ENCODE measurements at places on chromosomes 1 and 21.

DNA sequence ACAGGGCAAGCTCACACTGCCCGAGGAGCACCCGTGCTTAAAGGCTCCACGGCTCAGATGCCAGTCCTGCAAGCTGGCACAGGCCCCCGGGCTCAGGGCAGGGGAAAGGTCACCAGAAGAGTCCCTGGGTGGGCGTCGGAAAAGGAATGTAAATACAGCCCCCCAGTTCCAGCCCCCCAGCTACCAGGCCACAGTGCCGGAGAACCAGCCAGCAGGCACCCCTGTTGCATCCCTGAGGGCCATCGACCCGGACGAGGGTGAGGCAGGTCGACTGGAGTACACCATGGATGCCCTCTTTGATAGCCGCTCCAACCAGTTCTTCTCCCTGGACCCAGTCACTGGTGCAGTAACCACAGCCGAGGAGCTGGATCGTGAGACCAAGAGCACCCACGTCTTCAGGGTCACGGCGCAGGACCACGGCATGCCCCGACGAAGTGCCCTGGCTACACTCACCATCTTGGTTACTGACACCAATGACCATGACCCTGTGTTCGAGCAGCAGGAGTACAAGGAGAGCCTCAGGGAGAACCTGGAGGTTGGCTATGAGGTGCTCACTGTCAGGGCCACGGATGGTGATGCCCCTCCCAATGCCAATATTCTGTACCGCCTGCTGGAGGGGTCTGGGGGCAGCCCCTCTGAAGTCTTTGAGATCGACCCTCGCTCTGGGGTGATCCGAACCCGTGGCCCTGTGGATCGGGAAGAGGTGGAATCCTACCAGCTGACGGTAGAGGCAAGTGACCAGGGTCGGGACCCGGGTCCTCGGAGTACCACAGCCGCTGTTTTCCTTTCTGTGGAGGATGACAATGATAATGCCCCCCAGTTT, 1.3 kb downstream of the CELSR2 start:
- DNase-seq, result no peak

DNA sequence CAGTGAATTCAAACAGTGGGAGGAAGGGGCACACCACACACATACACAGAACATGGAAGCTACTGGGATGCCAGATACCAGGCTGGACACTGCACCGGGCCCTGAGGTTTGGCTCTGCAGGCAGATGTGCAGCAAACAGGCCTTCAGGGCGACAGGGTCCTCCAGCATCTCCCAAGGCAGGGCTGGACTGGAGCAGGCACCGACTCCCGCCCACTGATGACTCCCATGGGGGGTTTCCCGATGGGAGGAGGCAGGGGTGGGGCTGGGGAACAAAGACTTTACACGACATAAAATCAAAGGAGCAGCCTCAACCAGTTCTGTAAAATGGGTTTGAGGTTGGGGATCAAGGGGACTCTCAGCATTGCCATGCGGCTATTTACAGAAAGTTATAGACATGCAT, 118.1 kb downstream of the SYT2 start:
- DNase-seq, result no peak

- DNase-seq, result no peak
Observed at GRCh38 chr21:26491663-26492062, 81.4 kb downstream of the CYYR1 start.

DNA sequence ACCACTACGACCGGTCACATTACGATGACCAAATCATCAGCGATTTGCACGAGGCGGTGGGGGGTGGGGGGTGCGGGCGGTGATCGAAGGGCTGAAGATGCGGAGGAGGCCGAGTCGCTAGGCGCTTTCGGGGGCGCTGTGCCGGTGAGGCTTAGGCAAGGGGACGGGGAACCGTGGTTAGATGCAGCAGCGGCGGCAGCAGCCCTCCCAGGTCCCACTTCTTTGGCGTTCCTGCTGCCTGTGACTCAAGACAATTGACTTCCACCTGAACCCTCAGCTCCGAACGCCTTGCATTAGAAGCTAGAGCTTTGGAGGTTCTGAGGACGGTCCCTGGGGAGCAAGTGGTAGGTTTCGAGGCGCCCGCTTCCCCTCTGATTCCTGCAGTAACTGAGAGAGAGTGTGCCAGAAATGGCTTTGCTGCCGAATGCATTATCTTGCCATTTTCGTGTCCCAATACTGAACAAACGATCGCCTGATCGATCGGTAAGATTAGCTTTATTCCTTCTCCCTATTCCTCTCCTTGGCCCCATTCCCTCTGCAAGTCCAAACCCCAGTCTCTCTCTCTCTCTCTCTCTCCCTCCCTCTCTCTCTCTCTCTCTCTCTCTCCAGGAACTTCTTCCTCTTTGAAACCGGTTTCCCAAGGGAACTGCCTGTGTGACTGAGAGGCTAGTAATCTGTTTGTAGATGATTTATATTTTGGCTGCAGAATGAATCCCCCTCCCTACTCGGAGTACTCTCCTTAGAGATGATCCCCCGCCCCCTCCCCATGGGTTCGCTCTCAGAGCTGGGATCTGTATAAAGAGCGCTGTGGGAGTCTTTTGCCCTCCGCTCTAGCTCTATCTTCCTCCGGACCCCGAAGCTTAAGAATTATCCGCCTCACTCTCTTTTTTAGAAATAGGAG, 735 bp upstream of the BRINP3 start:
- peak; percentile 29 for DNase-seq

DNA sequence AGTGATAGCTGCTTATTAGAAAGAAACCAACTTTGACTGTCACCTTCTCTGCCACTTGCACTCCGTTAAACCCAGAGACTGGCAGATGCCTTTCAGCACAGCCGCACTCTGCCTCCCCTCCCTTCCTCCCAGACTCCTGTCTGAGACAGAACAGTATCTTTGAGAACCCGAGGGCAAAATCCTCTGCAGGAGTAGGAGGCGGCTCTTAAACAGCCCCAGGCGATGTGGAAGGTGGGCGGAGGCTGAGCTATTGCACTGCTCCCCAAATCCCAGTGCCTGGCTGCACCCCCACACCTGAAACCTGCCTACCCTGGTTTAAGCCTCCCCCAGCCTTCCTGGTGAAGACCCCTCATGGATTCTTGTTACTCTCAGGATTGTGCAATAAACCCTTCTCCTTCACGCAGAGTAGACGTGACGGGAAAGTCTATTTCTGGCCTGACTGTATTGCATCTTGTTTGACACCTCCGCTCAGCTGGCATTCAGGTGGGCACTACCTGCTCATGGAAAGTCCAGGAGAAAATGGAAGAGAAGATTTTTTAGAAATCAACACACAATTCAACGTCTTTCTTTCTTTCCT, 34.4 kb upstream of the IGSF21 start:
- no peak for DNase-seq

DNA sequence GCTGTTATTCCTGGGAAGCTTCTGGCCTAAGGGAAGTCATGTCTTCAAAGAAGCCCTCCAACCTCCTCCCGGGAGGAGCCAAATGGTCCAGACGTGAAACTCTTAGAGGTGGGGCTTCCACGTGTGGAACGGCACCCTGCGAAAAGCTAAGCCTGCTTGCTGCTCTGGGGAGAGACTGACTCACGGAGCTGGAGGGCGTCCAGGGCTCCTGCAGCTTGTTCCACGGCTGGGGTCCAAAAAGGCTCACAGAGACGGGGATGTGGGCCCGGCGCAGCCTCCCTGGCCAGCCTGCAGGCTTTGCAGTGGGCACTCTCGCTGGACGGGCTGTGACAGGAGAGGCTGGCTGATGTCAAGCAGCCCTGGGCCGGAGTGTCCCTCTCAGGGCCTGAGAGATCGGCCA, 105.1 kb downstream of the COLGALT2 start:
- peak; percentile 62 for DNase-seq

DNA sequence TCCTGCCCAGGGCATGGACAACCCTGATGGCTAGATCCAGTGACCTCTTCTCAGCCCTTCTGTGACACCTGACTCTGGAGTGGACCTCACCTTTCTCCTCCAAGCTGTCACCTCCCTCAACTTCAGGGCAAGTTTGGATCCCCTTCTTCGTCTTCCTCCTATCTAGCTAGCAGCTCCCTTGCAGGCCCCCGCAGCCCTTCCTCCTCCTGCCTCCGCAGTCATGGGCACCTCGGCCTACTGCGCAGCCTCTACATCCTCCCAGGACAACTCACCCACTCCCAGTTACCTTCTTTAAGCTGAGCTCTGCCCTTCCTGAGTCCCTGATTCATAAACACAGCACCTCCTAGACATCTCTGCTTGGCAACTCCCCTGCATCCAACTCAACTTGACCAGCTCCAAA, 61.3 kb upstream of the ID3 start:
- DNase-seq, result no peak

- no peak for DNase-seq
Observed at GRCh38 chr1:221032637-221033280, 153.5 kb downstream of the HLX start.

- DNase-seq, result peak; percentile 1
Observed at GRCh38 chr1:30191154-30191702, 532.2 kb downstream of the MATN1 start.

- DNase-seq, result peak; percentile 41
Observed at GRCh38 chr1:19067182-19067911, 110.9 kb upstream of the IFFO2 start.

DNA sequence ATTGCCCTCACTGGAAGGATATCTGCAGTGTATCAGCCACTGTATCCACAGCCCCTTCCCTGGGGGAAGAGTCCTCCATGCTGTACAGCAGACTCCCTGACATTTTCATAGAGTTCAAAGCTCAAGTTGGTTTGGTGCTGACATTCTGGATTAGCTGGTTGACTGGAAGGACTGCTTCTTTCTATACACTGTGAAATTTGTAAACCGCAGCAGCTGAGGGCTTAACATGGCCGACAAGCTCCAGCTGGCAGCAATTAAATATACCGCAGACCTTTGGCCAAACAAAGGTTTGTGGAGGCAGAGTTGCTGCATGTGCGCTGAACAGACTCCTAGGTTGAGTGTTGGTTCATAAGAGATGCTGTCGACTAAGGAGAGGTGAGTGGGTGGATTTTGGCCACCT, 126.4 kb downstream of the DHRS3 start:
- DNase-seq, result no peak

DNA sequence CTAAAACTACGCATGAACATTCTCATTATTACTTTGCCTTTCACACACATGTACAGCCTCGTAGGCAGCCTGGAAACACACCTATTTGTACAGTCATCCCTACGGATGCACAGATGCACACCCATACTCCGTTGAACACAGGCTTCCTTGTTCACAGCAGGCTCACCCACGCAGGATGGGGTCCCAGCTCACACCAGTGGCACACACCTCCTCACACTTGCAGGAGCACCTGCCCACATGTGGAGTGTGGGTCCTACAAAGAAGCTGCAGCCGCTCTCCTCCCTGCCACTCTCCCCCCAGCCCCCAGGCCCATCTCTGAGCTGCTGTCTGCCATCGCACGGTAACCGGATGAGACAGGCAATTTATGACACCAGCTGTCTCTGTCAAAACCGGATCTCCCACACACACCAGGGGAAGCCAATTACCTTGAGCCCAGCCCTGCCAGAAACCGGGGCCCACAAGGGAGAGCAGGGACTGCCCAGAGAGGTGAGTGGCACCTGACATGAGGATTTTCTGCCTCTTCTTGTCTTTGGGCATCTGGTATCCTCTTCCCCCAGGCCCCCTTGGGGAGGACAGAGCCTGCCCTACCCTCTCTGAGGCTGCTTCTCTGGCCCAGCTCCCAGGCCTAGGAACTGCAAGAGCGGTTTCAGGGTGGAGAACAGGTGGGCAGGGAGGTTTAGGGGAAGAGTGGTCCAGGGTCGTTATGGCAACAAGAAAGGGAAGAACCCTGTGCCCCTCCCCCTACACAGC, 175.4 kb downstream of the IGSF21 start:
- DNase-seq, result no peak

- no peak for DNase-seq
Observed at GRCh38 chr1:204859861-204860267, 10.8 kb upstream of the NFASC start.

- DNase-seq, result no peak
Observed at GRCh38 chr1:50659107-50659662, 235.9 kb upstream of the DMRTA2 start.

DNA sequence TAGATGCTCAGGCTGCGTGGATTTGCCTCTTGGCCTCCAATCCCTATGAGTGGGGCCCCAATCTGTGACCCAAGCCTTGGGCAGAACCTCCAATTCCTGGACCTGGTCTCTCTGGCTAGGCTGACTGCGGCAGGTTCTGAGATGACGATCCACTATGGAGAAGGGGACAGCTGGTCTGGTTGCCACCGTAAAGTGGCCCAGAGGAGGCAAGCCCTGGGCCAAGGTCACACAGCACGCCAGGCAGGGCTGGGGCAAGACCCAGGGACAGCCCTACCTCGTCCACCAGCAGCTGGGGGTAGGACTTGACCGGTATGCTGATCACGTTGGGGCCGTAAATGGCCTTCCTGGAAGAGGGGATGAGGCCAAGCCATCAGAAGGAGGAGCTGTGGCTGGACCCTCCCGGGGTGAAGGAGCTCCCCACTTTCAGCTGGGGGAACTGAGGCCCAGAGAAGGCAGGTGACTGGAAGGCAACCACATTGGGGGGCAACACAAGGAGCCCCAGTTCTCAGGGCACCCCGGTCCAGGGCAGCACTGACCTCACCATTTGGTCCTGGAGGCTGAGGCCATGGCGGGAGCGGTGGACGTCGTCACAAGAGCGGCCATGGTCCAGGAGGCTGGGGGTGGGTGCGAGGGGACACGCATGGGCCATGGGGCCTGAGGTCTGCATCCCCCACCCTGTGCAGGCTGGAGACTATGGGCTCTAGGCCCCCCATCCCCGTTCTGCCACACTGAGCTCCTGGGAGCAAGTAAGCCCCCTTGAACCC, 9.8 kb downstream of the ATP13A2 start:
- no peak for DNase-seq

DNA sequence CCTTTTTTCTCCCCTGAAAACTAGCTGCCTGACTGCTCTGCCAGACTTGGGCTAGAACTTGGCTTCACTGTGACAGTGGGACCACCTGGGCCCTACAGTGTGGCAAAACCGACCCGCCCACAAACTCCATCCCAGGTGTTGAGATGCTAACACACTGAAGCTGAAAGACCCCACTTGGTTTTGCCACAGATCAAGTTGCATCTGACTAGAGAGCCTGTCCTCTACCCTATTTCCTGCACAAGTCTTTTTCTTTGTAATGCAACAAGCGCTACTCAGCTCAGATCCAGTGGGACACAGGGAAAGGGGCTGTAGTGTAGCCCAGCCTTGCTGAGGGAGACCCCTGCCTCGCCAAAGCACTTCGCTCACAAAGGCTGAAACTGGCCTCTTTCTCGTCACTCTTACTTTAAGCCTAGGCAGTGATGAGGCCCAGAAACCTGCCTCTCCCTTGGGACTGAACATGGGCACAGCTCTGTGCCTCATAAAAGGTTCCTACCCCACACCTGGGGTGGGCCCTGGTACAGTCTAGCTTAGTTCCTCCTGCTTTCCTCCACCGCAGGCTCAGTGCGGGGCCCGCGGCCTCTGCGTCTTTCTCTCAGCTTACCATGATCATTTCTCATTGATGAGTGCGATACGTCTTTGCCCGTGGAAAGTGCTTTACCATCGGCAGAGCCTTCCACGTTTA, 9.7 kb downstream of the ALPL start:
- no peak for DNase-seq

GRCh38 chr1:199834711-199835110, 192.8 kb upstream of the NR5A2 start:
- DNase-seq, result no peak

GRCh38 chr1:27102707-27103468, 52.0 kb downstream of the SLC9A1 start:
- DNase-seq, result peak; percentile 51
